ENCODE measurements at places on chromosomes 3 and 15. TPM values are rescaled to one million over a fixed set of nuclear protein-coding genes. Genes with fewer than 3 reads are reported as not detected.

Gene SLC25A38
- total RNA-seq, result 46.5 TPM

Gene VIPR1
- total RNA-seq, result 76.1 TPM

Gene TMEM207
- not detected for total RNA-seq

Gene CYB561D2
- 32.7 TPM for total RNA-seq

Gene TEX55
- not detected for total RNA-seq

Gene ZCWPW2
- total RNA-seq, result 0.23 TPM

Gene CCRL2
- 1.1 TPM for total RNA-seq

Gene TMEM266
- total RNA-seq, result not detected

Gene HIGD2B
- total RNA-seq, result not detected

Gene CAPN3
- 15.8 TPM for total RNA-seq

Gene PYGO1
- total RNA-seq, result not detected

Measured in T-cell (primary cell).